COLO829 (cell line): ENCODE measurements at places on chromosomes 1 and 21.

GRCh38 chr1:42721926-42722325, 18.1 kb downstream of the CLDN19 start:
- no peak for DNase-seq

GRCh38 chr1:234958066-234958705, 170.5 kb downstream of the TOMM20 start:
- DNase-seq: no peak

- no peak for DNase-seq
Measured at GRCh38 chr21:14614287-14614686, 68.2 kb upstream of the SAMSN1 start.

- DNase-seq: no peak
Measured at GRCh38 chr1:205287767-205288559, 33.6 kb downstream of the NUAK2 start.

GRCh38 chr21:16554503-16554902, 824.7 kb downstream of the USP25 start:
- no peak for DNase-seq

DNA sequence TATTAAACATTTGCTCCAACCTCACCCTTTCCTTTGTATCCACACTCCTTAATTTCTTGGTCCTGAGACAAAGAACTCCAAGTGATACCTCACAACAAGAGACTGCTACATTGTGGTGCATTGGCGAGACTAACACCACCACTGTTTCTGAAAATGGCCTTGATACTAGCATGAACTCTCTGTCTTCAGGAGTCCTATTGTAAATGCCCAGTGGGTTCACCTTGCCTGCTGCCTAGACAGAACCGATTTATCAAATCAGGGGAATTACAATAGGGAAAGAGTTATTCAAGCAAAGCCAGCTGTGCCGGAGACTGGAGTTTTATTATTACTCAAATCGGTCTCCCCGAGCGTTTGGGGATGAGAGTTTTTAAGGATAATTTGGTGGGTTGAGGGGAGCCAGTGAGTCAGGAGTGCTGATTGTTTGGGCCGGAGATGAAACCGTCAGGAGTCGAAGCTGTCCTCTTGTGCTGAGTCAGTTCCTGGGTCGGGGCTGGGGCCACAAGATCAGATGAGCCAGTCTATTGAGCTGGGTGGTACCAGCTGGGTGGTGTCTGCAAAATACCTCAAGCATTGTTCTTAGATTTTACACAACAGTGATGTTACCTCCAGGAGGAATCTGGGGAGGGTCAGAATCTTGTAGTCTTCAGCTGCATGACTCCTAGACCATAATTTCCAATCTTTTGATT, 83.1 kb downstream of the DESI2 start:
- DNase-seq: no peak

GRCh38 chr1:9996624-9997582, at the start of gene RBP7:
Gene RBP7 (plus strand): TSS chr1:9997228. CDS start chr1:9997259, 31 bp downstream.
- DNase-seq: no peak

GRCh38 chr1:81706650-81707435, 93.9 kb upstream of the ADGRL2 start:
- DNase-seq: peak; percentile 34

DNA sequence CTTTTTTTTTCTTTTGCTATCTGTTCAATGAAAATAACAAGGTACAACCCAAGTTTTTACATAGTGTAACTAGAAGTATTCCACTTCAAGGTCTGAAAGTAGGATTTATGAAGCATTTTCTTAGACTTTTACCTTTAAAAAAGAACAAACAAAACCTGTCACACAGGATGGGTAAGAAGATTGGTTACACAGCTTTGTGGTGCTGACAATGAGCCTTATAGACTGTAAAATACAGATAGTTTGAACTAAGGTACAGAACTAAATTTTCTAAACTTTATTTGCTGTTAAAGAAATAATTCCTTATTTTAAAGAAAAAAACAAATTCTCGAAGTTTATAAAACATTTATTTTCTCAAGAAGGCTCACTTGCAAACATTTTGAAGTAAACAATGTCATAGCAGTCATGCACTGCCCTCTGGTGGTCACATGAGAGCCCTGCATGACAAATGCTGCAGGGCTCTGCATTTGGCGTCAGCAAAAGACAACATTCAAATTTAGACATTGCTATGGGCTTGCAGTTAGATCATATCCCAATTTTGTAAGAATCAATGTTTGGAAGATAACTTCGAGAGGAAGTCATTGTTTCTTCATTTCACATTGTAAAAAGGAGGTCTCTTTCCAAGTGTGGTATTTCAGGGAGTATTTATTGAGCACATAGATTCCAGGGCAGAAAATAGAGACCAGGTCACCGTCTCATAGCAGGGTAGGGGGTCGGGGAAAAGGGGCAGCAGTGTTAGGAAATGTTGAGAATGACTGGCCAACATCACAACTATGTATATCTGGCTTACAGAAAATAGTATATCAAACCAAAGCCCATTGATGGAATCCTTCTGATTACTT, 115.3 kb upstream of the FMN2 start:
- peak; percentile 79 for DNase-seq

DNA sequence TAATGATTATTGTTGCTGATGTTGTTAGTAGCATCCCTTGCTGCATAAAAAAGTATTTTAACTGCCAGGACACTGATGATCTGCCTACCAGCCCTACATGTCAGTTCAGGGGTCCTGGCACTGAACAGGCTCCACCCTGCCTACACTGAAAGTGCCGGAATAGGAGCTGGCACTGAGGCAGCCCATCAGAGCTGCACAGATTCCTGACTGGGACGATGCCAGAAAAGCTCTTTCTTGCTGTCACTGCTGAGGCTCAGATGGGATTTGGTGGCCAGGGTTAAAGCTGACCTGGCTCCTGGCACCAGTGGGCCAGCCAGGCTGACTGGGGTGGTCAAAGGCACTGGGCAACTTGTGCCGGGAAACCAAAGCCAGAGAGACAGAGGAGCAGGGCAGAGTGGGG, 6.2 kb upstream of the DISP3 start:
- DNase-seq: no peak
